Heart right ventricle (tissue), 16 donors: ENCODE measurements at places on chromosomes 11 and 22. TPM values are rescaled to one million over a fixed set of nuclear protein-coding genes. Genes with fewer than 3 reads are reported as not detected.

- no peak for DNase-seq
These were observed 68.0 kb upstream of the YWHAH start for GRCh38 chr22:31876156-31876920.

DNA sequence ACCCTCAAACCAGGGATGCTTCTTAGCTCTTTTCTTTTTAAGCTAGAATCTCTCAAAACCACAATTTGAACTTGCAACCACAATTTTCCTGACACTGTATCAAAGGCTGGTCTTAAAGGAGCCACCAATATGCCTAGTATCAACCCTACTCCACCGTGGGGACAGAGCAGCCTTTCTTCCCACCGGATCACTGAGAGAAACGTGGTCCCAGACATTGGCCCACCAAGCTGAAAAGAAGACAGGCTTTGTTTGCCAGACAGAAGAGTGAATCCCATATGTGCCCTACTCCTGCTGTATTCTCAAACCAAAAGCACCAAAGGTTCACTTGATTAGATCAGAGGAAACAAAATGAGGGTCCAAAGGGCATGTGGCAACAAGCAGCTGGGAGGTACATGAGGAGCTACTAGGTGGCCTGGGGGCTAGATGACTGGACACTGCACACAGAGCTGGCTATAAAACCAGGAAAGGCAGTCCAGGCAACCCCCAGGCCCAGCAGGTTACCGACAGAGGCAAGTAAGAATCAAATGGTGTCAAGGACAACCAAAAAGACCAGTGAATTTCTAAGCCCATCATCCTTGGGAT, 3.6 kb upstream of the VWCE start:
- DNase-seq, result no peak

- no peak for DNase-seq
These were observed 431.3 kb downstream of the TBC1D22A start for GRCh38 chr22:47193606-47194329.

DNA sequence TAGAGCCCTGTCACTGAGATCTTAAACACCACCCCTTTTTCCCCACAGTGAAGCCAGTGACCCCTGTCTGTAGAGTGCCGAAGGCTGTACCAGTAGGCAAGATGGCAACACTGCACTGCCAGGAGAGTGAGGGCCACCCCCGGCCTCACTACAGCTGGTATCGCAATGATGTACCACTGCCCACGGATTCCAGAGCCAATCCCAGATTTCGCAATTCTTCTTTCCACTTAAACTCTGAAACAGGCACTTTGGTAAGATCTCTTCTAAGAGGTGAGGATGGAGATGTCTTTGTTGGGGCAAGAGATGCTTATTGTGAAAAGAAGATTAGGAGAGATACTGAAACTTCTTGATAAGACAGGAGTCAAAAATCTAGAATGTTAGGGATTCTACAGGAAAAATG, 75.9 kb downstream of the JAM3 start:
- DNase-seq, result no peak

GRCh38 chr22:33163815-33164214, 105.6 kb upstream of the SYN3 start:
- DNase-seq, result no peak

Gene OR5M10
- not detected for total RNA-seq

Gene SNX15
- total RNA-seq, result 13.4 TPM
